Smooth muscle cell of the umbilical artery (primary cell): ENCODE measurements at places on chromosomes 1 and 21. TPM values are rescaled to one million over a fixed set of nuclear protein-coding genes. Genes with fewer than 3 reads are reported as not detected.

CR1 gene
- total RNA-seq: not detected in 2 replicates

GJA5 gene
- total RNA-seq: 0.42 and 0.59 TPM in 2 replicates

BNIPL gene
- 0.14 and 0.30 TPM in 2 replicates for total RNA-seq

LINGO4 gene
- not detected in 2 replicates for total RNA-seq

BSND gene
- total RNA-seq: not detected in 2 replicates

SPRR1B gene
- not detected in 2 replicates for total RNA-seq

IFI44L gene
- 1.6 and 4.8 TPM in 2 replicates for total RNA-seq

TRABD2B gene
- total RNA-seq: under 0.01 and 0.14 TPM in 2 replicates

FMOD gene
- 7.3 and 48.1 TPM in 2 replicates for total RNA-seq

RGS16 gene
- total RNA-seq: 0.14 and 0.30 TPM in 2 replicates

PRKAB2 gene
- 16.0 and 22.4 TPM in 2 replicates for total RNA-seq

FASLG gene
- not detected in 2 replicates for total RNA-seq

LCE1F gene
- not detected in 2 replicates for total RNA-seq

PLCH2 gene
- total RNA-seq: under 0.01 and 0.09 TPM in 2 replicates

PTPN22 gene
- total RNA-seq: 1.5 and 4.8 TPM in 2 replicates

AKR7A3 gene
- 0.28 and 0.30 TPM in 2 replicates for total RNA-seq
